ENCODE measurements at places on chromosomes 6 and 20.

DNA sequence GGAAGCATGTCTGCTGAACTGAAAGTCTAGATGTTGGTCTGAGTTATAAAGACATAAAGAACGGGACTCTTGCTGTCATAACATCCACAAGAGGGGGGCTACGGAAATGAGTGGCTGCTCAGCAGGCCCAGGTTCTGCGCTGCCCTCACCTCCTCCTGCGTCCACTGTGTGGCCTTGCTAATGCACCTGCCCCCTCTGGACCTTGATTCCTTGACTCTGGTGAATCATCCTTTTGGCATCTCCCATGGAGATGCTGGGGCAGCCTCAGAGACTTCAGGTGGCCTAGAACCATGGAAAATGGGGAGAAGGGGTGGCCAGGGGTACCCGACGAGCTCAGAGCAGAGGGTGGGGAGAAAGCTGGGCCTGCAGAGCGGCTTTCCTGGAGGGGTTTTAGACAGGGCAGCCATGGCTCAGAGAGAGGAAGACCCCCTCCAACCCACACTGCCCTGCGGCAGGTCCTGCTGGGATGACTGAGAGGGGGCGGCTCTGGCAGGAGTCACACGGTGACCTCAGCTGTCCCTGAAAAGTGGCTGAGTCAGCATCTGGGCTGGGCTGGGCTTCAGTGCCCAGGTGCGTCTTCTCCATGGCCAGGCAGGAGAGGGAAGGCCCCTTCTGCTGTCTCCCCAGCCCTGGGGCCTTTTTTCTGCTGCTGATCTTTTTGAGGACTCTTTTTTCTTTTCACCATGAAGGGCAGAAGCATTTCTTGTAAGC, 46.9 kb downstream of the DLGAP4 start:
- DNase-seq: no peak

DNA sequence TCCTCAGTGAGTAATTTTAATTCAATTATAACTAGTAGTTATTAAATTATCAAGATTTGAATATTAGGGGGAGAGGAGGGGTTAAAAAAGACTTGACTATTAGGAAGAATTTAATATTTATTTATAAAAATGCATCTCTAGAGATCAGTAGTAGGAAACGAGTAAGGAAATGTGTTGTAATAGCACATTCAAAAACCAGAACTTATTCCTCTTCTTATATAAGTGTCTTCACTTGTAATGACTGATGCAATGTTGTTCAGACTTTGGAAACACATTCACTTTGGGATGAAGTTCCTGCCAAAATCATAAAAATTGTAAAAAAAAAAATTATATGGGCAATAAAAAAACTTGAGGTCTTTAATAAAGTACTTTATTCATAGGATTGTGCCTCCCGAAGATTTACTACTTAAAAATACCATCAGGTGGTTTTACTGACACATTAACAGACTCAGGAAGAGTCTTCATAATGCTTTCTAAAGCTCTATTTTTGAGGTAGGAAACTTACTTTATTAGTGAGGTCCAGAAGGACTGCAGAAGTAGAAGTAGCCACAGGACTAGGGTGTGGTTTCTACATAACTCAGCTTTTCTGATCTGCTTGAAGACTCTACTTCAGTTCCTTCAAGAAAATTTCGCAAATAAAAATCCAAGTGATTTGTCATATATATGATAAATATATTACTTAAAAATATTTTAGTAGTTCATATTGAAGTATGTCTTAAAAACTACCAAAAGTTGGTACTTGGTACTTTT, 59.8 kb downstream of the CCDC170 start:
- DNase-seq: no peak

DNA sequence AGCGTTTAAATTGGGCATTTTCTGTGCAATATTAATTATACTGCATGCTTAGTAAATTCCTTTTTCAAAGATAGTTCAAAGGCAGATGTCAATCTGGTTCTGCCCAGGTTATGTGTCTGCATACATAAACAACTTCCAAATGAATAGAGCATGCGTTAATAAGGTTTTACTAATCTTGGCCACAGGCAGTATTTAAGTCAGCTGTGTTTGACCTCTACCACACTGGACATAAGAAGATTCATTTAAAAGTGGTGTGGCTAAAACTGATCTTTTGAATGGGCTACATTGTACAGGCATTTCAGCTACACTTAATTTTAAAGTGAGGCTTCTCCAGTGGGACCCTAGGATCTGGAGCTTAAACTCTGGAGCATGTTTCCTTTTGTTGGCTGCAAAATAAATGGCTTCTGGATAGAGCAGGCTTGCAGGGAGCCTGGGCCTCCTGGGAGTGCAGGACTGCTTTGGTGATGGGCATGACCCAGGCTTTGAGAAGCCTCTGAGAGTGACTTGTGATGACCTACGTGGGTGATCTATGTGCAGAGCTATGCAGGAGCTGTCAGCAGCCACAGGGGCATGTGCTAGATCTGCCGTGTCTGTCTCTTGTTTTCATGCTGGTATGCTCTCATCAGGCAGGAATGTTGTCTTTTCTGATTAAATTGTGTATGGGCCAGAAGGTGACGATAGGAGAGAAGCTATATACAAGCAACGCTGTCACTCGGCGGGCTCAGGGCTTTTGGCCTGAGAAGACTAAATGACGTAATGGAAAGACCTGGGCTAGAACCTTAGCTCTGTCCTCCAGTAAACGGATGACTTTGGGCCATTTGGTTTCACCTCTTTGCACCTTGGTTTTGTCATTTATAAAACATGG, 331.2 kb downstream of the QKI start:
- DNase-seq: no peak

DNA sequence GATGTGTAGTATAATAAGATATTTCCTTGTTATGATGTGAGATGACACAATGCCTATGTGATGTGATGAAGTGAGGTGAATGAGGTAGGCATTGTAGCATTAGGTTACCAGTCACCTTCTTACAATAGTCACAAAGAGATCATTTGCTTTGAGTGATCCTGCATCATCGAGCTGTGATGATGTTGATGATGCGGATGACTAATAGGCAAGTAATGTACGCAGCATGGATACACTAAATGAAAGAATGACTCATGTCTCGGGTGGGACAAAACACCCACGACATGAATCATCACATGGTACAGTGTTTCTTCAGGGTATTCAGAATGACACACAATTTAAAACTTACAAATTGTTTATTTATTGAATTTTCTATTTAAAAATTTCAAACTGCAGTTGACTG, 806.3 kb upstream of the GJE1 start:
- no peak for DNase-seq

GRCh38 chr20:15018966-15019365, 681.6 kb upstream of the FLRT3 start:
- no peak for DNase-seq

DNA sequence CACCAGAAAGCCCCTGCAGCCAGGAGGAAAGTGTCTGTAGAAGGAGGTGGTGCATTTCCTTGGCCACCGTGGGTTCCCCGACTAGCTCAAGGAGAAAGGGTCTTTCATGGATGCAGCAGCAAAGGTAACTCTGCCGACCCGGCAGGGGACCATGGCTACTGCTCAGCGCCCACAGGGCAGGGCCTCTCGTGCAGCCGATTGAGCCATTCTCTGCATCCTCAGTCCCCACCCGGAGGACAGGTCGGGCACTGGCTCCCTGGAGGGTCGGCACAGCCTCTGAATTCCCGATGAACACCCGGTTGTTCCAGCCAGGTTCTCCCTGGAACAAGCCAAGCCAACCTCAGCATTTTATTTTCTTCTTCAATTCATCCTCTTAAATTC, 24.1 kb upstream of the FOXC1 start:
- no peak for DNase-seq

DNA sequence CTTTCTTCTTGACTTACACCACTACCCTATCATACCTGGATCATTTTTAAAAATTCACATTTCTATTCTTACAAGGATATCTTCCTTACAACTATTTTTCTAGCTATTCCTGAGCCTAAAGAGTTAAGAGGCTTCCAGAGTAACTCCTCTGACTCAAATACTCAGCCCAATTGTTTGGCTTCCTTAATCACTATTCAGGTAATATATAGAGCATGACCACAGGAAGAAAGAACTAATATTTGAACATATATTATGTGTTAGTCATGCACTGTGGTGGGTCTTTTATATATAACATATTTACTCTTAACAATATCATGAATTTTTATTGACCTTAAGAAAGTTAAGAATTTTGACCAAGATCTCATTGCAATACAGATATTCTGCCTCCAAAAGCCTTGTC, 42.0 kb upstream of the ID4 start:
- DNase-seq: no peak

- DNase-seq: no peak
Observed at GRCh38 chr20:31706607-31707257, 15.9 kb downstream of the BCL2L1 start.

DNA sequence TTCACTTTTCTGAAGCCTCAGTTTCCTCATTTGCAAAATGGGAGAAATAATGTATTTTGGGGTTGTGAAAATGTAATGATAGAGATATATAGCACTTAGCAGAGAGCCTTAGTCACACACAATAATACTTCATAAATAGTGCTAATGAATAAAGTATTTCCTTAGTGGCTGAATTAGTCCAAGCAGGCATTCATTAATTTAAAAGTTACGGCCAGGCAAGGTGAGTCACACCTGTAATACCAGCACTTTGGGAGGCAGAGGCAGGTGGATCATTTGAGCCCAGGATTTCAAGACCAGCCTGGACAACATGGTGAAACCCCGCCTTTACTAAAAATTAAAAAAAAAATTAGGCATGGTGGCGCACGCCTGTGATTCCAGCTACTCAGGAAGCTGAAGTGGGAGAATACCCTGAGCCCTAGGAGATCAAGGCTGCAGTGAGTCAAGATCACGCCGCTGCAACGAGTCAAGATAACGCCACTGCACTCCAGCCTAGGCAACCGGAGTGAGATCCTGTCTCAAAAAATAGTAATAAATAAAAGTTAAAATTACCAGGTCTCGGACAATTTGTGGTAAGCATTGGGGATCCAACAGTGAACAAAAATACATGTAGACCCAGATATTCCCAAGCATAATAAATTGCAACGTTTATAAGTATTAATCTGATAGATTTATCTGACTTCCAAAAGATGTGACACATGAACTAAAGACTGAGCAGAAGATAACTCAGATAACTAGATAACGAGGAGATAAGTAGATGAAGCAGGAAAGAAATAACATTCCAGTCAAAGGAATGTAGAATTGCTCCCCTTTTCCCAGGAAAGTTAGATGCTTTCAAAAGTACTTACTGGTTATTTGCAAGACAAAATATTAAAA, 2.1 kb upstream of the IBTK start:
- DNase-seq: no peak

DNA sequence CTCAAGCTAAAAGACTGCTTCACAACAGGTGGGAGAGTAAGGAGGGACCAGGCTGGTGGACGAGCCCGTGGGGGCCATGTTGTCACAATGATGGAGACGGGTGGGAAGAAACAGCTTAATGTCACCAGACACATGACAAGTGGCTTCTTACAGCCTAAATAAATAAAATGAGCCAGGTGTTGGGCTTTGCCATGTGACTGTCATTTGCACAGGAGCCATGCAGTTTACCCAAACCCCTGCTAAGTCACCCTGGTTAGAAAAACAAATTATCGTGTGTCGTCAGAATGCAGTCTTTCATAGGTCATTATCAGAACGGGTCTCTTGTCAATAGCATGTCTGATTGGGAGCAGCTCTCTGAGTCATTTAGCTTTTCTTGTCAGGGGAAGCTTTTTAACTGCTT, 18.5 kb downstream of the BTBD3 start:
- no peak for DNase-seq

DNA sequence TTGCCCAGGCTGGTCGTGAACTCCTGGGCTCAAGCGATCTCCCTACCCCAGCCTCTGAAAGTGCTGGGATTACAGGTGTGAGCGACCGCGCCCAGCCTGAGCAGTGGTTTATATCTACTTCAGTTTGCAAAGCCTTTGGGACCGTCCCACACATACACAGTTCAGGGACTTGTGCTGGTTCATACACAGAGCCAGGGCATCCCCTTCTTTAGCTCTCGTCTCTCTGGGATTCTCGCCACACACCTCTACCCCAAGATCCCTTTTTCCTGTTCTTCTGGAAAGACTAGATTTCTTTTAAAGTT, 12.5 kb downstream of the CAP2 start:
- no peak for DNase-seq

DNA sequence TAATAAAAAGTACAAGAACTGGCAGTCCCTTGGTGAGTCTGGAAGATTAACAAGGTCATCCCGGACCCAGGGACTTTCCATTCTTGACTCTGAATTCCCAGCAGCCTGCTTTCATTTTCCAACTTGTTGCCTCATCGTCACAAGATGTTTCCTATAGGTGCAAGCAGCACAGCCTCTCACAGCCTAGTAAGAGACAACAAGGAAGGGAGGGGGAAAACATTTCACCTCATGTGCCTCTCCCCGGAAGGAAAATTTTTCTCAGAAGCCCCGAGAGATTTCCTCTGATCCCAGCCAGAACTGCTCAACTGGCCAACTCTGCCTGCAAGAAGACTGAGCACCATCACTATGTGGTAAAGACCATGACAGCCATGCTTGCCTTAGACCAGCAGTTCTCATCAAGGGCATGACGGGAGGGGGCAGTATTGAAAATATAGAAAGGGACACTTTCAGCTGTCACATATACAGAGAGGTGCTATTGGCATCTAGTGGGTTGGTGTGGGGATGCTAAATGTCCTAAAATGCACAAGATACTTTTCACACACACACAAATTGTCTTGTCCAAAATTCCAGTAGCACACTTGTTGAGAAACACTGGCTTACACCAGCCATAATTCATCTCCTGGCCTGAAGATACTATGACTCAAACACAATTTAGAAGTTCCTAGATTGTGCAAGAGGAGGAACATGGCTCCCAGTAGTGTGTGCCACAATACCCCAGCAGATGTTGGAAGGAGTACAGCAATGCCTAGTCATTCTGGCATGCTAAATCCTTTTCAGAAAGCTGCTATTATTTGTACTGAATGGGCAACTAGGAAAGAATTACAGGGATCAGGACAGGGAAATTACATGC, 10.8 kb upstream of the WTAP start:
- DNase-seq: no peak

GRCh38 chr20:50844430-50845100, 49.7 kb downstream of the BCAS4 start:
- peak; percentile 12 for DNase-seq

DNA sequence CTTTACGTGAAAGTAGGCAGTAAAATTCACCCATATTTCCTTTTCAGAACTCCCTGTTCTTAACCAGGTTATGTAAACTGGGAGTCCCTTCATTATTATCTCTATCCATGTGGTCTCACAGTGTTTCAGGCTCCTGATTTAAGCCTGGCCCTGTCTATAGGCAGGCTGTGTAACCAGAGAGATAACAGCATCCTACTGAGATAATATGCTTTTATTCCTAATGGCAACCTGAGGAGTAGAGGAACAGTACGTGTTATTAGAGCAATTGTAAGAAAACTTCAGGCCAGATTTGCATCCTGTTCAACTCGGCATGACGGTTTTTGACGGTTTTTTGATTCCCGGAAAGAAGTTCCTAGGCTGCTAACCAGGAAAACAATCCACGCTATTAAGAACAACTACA, 16.9 kb downstream of the FUT9 start:
- DNase-seq: no peak

Data from DND-41 (cell line).